ENCODE measurements at places on chromosomes 5 and 9.
A peak's percentile ranks its signal among the peaks of the same experiment; 100 is the strongest.

- DNase-seq: no peak
Measured at GRCh38 chr5:26690511-26690910, 347.9 kb downstream of the CDH9 start.

GRCh38 chr5:98938464-98938863 is 9.7 kb upstream of the CHD1 start:
- no peak for DNase-seq

- DNase-seq: no peak
Measured at GRCh38 chr9:98790134-98790841, 6.1 kb downstream of the ANKS6 start.

DNA sequence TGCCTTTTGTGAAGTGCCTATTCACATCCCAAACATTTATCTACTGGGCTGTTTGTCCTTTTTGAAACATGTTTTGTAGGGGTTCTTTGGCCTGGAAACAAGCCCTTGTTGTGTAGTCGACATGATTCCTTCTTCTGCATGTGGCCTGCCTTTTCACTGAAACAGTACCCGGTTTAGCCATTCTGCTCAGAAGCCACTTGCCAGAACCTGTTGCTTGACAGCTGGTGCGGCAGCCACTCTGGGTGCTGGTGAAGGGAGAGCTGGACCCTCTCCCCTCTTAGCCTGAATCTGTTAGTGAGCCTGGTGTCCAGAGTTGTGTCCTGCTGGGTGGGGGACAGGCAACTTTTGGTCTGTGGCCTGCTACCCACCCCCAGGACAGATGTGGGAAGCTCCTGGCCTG is 128.8 kb upstream of the CACNA1B start:
- DNase-seq: no peak

GRCh38 chr9:75823151-75823550 is 67.3 kb upstream of the PCSK5 start:
- no peak for DNase-seq

DNA sequence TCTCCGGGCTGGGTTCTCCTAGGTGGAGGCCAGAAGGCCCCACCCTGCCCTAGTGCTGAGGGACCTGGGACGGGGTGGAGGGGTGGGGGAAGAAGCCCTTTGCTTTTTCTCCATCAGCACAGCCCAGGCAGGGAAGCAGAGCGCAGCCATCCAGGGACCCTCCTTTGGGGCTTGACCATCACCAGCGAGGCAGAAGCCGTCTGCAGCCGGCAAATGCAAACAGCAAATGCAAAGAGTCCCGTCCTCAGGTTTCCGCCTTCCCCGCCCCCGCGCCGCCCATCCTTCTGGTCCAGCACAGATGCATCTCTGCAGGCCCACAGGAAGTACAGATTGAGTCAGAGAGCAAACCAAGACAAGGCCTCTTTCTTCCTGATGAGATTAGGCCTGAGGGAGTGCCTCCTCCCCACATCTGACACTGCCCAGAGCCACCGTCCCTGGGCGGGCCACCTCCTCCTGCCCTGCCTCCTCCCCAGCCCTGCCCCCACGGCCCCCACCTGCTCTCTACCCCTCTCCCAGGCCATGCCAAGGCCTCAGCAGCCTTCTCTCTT is 23.4 kb downstream of the CORO2A start:
- peak; percentile 87 for DNase-seq

- no peak for DNase-seq
Measured at GRCh38 chr5:90613918-90614504, 55.4 kb downstream of the ADGRV1 start.

GRCh38 chr5:38600329-38601045 is 44.0 kb upstream of the LIFR start:
- no peak for DNase-seq

GRCh38 chr9:5838884-5839571 is 6.1 kb upstream of the ERMP1 start:
- DNase-seq: no peak

GRCh38 chr9:131125038-131125287 is 423 bp upstream of the NUP214 start:
- no peak for DNase-seq

- DNase-seq: no peak
Measured at GRCh38 chr9:79542735-79543620, 28.8 kb upstream of the TLE4 start.

- no peak for DNase-seq
Measured at GRCh38 chr9:33202552-33203201, 35.5 kb upstream of the B4GALT1 start.

DNA sequence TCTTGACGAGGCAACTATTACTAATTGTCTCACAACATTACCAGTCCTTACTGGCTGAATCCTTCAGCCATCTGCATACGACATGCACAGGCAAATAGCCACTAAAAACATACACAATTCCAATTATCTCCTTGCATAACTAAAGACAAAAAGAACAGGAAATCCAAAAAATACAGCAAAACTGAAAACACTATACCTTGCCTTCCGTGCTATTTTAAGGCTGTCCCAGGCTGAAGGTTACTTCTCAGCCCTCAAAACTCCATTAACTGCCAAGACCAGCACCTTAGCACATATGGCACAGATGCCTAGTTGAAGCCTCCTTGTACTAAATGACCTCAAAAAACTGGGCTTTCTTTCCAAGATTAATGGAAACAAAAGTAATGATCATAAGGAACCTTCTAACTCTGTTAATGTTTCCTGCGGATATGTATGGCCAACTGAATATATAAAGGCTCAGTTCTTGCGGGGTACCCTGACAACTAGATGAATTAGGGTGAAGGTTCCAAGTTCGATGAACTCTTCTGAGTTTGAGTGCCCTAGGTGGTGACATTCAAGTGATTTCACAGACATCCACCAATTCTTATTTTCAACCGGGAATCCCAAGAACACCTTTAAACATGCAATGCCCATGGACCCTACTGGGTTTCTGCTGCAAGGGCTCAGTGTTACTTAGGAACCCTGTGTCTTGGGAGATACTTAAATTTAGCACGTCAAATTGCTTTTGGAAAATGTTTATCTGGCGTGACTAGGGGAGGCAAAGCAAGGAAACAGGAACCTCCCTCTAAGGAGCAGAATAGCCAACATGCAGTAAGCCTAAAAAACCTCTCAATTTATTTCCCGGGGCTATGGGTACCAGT is 455.3 kb downstream of the RAB3C start:
- no peak for DNase-seq

- peak; percentile 64 for DNase-seq
Measured at GRCh38 chr9:34651876-34652601, at the start of gene IL11RA. Gene IL11RA, plus strand, starts transcription at chr9:34652185. Its CDS starts 3,033 bp downstream, at chr9:34655218.

- no peak for DNase-seq
Measured at GRCh38 chr9:88957526-88957925, 33.7 kb upstream of the S1PR3 start.

GRCh38 chr9:101536938-101537337 is 3.3 kb downstream of the RNF20 start:
- no peak for DNase-seq

DNA sequence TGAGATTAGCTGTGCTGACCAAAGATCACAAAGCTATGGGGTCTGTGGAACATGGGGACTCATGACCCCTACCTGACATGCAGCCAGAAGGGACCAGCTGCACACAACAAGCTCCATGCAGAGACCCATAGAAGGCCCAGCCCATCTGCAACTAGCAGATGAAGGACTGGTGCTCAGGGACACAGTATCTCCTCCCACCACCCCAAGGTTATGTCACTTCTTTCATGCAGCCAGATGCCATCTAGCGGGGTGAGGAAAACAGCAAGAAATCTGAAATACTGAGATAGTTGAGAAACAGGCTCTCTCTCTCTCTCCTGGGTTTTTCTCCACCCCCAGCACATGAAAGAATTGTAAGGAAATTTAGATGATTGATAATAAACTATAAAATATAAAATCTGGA is 161.3 kb upstream of the DAPK1 start:
- peak; percentile 28 for DNase-seq

- no peak for DNase-seq
Measured at GRCh38 chr5:8329773-8330172, 460.8 kb downstream of the MTRR start.

DNA sequence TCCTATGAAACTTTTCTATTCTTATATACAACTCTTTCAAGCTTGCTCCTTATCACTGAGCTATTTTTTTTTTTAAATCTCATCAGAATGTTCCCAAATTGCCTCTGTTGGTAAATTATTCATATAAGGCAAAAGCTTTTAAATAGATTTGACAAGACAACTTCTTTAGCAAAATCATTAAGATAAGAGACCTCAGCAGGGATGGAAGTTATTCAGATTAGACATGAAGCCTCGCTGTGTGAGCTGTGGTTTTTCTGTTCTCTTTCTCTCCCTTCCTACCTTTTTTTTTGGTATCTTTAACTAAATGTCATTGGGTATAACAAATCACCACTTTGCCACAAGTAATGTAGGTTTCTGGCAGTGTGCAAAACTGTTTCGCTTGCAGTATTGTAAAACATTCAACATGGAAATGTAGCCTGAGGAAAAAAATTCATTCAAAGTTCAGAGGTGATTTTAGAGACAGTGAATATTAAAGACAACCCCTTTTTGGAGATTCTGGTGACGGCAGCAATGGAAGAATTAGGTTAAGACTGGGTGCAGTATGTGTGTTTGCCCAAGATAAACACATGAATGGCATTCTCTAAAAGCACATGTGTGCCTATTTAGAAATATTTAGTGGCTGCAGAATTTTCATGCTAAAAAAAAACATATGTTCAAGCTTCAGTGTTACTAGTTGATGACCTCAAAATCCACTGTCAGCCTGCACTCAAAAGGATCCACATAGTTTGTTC is 467.1 kb downstream of the ZNF608 start:
- DNase-seq: no peak

DNA sequence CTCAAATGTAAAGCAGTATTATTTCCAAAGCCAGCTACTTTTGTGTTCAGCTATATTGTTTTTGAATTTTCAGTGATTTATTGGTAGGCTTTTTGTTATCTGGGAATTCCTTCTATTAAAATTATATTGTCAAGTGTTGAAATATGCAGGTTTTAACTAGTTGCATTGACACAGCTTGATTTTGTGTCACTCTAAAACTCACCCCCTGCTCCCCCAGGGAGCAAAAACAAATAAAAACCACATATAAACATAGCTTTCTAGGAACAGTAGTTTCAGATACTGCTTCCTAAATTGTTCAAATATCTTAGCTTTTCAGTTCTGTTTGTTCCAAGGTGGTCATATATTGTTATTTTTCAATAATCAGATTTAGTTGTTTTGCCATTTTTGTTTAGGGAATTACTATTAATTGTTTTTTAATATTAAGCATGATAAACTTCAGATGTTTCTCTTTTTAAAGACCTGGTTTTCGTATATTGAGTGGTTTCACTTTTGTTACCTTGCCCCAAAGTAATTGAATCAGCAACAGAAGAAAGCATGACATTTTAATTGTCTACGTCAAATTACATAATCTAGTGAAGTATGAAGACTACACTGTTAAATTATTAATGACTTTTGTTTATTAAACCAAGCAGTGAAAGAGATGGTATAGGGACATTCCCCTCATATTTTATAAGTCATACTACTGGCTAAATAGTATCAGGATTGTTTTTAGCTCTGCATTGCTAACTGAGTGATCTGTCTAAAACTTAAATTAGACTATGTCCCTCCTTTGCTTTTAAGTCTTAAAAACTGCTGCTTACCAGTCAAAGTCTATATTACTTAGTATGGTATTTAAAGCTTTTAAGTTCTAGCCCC is 43.4 kb downstream of the ERBIN start:
- DNase-seq: no peak

DNA sequence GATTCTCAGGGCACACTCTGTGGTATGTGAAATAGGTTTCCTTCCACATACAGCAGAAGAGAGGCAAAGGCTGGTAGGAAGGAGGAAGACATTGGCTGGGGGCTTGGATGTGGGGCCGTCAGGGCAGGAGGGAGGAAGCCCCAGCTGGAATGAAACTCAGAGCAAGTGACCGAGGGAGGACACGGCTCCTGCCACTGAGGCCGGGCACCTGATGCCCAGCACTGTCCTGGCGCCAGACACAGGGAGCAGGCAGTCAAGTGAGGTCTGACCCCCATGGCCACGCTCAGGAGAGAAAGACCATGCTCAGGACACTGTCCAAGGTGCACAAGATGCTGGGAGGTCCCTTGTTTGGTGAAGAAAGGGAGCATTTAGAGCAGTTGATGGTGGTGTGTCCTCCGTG is 245.5 kb downstream of the CACNA1B start:
- no peak for DNase-seq

- no peak for DNase-seq
Measured at GRCh38 chr9:116596646-116597045, 90.5 kb upstream of the TRIM32 start.

Measured in glutamatergic neuron (in vitro differentiated cells).